NCI-H1048 (cell line): ENCODE measurements at places on chromosomes 11 and 22.

- no peak for DNase-seq
Observed at GRCh38 chr11:124167826-124168231, 15.3 kb upstream of the OR10D3 start.

DNA sequence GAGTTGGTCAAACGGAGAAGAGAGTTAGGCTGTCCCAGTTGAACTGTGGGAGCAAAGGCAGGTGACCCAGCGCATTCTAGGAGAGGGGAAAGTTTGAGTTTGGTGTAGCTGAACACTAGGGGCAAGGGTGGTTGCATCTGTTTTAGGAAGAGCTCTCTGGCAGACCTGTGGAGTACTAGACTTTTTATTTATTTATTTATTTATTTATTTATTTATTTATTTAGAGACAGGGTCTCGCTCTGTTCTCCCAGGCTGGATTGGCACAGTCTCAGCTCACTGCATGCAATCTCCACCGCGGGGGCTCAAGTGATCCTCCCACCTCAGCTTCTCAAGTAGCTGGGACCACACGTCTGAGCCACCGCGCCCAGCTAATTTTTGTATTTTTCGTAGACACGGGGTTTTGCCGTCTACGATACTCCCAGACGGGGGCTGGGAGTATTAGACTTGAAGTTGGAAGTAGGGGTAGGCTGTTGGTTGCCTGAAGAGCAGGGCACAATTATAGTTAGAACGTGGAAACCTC is 950 bp upstream of the ACER3 start:
- no peak for DNase-seq

- no peak for DNase-seq
Observed at GRCh38 chr22:43511276-43511910, 99.6 kb downstream of the MPPED1 start.

DNA sequence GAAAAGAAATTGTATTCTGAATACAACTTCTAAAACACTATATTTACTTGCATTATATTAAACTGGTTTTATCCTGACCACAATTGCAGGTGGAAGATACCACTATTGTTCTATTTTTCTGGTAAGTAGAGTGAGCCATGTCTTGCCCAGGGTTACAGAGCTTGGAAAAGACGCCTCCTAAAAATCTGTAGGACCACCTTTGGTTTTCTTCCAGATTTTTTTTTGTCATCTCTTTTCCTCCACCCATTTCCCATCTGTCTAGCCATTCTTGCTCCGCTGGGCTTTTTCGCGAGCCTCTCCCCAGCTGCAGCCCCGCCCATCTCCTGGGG is 294 bp upstream of the MTMR3 start:
- no peak for DNase-seq

GRCh38 chr11:63574856-63575602 is 11.8 kb upstream of the PLAAT2 start:
- DNase-seq: no peak

DNA sequence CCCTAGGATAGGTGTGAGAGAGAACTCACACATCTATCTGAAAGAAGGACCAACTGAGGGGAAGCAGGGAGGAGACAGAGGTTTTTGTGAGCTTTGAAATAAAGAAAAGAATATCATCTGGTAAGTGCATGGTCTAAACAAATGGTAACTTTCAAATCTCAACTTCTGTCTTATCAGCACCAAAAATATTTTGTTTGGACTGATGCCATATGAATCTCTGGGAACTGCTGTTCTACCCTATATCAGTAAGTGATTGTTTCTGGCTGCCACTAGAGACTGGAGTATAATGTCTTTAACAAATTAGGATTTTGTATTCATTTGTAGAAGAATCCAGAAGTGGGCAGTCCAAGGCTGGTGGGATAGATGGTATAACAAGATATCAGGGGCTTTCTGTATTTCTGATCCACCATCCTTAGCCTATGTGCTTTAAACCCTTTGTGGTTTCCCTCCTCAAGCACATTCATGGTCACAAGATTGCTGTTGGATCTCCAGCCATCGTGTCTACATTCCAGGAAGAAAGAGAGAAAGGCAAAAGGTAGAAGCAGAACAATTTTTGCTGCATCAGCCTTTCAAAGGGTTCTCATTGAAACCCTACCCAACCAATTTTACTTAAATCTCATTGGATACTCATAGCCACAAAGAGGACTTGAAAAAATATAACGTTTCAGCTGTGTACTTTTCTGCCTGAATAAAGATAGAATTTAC is 4.7 kb downstream of the HEPHL1 start:
- no peak for DNase-seq

DNA sequence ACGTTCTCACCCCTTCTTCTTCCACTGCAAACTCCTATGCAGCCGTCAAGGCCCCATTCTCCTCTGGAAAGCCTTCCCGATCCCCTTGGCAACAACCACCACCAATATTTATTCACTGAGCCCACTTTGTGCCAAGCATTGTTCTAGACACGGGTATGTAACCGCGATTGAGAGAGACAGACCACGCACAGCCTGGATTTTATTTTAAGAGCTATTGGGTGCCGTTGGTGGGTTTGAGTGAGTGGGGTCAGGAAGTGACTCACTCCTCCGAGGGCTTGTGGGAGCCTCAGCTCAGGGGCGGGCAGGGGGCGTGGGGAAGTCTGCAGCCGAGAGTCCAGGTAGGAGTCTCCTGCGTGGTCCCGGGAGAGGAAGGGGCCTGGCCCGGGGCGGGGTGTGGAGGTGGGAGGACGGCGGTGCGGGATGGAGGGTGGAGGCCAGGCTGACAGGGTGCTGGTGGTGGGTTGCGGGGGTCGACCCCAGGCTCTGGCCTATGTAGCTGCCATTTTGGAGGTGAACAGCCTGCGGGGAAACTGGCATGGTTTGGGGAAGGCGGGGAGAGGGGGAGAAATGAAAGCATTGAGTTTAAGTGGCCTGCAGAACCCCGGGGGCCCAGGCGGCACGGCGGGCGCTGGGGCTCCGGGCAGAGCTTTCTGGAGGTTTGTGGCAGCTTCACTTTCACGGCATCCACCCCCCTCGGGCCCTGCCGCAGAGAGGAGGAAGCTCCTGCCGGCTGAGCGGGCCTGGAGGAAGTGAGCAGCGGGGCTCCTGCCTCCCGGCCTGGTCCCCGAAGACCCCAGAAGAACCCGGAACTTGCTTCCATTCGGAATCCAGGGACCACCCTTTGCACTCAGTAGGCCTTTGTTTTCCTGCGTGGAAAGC is 547 bp downstream of the PARVG start:
- no peak for DNase-seq

DNA sequence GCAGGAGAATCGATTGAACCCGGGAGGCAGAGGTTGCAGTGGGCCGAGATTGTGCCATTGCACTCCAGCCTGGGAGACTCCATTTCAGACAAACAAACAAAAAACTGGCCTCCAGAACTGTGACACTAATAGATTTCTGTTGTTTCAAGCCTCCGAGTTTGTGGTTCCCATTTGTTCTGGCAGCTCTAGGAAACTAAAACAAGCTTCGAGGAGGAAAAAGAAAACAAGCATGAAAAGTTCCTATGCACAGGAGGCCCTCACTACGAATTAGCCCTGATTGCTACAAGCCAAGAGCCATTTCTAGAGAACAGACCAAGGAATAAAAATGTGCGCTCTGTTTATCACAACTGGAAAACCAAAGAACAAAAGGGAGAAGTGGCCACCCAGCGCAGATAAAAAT is 47.8 kb upstream of the SHANK2 start:
- no peak for DNase-seq

DNA sequence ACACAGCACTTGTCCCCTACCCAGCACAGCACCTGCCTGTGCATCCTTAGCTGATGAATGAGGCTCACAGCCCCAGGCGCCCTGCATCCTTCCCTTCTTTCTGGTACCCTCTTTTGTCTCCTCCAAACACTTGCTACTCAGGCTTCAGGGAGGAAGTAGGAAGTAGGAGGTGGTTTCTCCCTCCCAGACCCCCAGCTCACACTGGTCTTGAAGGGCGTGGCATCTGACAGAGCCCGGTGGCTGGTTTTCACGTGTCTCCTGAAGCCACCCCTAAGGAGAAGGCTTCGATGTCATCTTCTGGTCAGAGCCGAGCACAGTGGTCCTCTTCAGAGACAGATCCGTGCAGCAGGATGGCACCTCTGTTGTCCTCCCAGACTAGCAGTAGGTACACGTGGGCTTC is 109.8 kb downstream of the PTPRJ start:
- no peak for DNase-seq

- DNase-seq: no peak
Observed at GRCh38 chr22:25051073-25051472, 98.6 kb downstream of the KIAA1671 start.

- no peak for DNase-seq
Observed at GRCh38 chr11:70142221-70142875, 60.7 kb upstream of the FADD start.

DNA sequence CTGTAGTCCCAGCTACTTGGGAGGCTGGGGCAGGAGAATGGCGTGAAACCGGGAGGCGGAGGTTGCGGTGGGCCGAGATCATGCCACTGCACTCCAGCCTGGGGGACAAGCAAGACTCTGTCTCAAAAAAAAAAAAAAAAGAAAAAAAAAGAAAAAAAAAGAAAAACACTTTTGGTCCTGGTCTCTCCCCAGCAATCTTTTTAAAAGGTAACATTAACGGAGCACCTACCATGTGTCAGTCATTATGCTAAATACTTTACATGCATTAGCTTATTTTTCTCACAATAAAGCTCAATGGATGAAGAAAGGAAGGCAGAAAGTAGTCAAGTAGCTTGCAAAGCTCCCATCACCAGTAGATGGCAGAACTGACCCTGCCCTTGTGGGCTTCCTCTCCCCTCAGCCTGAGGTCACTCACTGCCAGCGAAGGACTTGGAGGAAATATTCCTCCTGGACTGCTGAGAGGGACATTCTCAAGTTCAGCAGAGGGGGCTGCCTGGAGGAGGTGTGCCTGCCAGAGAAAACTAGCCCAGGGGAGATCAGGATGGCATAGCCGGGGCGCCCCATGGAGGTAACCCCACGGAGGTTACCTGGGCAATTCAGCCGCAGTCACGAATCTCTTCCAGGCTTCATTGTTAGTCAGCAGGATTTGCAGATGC is 15.5 kb downstream of the APOL3 start:
- no peak for DNase-seq

DNA sequence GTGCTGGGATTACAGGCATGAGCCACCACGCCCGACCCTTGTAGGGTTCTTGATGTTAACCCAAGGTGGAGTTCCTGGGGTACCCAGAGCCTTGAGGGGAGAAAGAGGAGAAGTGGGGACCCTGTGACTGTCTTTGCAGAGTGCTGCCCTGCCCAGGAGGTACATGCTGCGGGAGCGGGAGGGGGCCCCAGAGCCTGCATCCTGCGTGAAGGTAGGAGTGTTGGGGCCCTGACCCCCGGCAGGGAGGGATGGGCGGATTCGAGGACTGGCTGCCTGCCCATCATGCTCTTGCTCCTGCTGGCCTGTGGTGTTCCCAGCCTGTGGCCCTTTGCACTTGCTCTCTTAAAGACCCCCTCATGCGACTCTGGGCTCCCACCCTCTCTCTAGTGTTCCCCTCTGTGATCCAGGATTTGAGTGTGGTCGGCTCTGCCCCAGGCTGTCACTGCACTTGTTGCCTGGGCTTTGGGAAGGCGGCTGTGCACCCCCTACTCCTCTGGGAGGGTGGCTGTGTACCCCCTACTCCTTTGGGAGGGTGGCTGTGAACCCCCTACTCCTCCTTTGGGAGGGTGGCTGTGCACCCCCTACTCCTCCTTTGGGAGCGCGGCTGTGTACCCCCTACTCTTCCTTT is 4.5 kb downstream of the SCO2 start:
- no peak for DNase-seq

- DNase-seq: no peak
Observed at GRCh38 chr22:44463151-44463550, 34.9 kb downstream of the RTL6 start.

GRCh38 chr22:40202225-40202944 is 24.7 kb downstream of the TNRC6B start:
- DNase-seq: no peak

DNA sequence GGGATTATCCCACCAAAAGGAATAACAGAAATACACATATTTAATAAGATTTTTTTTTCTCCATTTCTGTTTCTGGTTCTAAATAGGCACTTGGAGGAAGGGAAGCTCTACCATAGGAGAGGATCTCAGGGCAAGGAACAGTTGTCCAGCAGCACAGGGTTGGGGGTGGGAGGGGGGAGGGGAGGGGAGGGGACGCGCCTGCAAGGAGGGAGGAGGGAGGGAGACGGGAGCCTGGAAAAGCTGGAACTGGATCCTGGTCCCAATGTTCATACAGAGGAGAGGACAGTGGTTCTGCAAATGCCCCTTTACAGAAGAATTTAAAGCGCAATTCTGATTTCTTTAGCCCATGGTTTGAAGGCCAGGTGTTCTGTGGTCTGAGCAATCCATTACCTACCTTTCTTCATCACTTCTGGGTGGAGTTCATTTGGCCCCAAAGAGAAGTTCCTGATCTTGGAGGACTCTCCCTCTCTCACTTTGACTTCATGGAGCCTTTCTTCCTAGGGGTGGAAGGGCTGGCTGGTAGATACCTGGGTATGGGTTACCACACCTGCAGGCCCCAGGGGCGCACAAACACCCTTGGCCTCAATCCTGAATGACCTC is 348.9 kb upstream of the NCAM1 start:
- no peak for DNase-seq

DNA sequence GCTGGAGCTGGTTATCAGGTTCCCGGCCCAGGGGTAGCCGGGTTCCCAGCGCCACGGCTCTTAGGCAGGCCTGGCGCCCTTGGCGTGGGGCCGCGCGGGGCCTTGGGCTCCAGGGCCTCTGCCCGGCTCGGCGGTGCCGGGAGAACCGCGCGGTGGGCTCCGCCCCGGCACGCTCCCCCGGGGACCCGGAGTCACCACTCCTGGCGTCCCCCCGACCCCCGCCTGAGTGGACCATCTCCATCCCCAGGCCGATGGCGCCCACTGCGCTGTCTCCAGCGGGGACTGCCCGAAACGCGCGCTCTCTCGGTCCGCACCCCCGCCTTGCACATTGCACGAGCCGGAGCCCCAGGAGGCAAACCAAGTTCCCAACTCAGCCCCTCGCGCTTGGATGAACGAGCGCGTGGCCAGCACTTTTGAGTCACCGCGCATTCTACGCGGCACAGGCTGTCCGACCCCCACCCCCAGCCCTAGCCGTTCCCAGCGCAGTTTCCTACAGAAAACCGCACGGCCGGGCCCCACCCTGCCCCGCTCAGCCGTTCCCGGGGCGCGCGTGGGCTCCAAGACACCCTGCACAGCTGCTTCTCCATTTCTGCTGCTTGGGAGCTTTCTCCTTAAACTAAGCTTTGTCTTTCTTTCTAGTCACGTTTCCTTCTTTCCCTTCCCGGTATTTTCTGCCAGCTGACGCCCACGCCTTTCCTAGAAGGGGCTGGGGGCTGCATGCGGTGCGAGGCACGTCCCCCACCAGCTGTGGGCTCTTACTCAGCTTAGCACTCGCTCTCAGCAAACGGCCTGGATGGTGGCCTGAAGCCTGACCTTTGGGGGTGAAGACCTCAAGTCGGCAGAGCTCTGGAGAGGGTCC is 650 bp upstream of the CHID1 start:
- DNase-seq: peak; percentile 18
